Keratinocyte (primary cell): ENCODE measurements at places on chromosomes 16 and 17.

DNA sequence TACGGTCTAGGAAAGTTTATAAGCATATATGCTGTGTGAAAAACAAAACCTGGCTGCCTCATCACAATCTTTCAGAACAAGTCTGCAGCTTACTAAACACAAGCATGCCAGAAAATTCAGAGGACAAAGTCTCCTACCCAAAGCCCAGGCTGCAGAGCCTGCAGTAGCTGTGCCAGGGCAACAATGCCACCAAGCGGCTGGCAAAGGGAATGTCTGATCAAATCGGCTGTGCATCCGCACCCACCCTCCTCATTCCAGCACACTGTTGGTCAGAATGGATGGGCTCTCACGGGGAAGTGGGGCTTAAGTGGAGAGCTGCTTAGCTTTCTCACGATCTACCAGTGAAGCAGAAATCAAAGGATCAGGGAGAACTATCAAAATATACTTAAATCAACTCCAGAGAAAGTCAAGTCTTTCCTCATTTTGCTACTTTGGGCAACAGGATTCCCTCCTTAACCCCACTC, 73.5 kb downstream of the CYTH1 start:
- peaks cover 36% of the 10 kb centered on the region for H3K4me1 ChIP-seq
- H3K27me3 ChIP-seq, result no peaks in the 10 kb centered on the region
- peaks cover 9% of the 10 kb centered on the region for H3K36me3 ChIP-seq

DNA sequence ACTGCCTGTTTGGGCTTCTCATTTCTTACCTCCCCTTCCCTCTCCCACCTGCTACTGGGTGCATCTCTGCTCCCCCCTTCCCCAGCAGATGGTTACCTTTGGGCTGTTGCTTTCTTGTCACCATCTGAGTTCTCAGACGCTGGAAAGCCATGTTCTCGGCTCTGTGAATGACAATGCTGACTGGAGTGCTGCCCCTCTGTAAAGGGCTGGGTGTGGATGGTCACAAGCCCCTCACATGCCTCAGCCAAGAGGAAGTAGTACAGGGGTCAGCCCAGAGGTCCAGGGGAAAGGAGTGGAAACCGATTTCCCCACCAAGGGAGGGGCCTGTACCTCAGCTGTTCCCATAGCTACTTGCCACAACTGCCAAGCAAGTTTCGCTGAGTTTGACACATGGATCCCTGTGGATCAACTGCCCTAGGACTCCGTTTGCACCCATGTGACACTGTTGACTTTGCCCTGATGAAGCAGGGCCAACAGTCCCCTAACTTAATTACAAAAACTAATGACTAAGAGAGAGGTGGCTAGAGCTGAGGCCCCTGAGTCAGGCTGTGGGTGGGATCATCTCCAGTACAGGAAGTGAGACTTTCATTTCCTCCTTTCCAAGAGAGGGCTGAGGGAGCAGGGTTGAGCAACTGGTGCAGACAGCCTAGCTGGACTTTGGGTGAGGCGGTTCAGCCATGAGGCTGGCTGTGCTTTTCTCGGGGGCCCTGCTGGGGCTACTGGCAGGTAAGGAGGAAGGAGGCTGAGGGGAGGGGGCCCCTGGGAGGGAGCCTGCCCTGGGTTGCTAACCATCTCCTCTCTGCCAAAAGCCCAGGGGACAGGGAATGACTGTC, at the start of gene CD68:
Gene CD68 (plus strand): TSS at position 638 of the 833 bp plus-strand sequence. CDS start 40 bp downstream, at position 678.
- no peak within 1 kb of the TSS for H3K4me3 ChIP-seq
- peaks cover 57% of the 10 kb centered on the region for H3K4me1 ChIP-seq
- peak within 1 kb of the TSS; percentile 82 for H3K27ac ChIP-seq

- H3K4me1 ChIP-seq, result peaks cover 17% of the 10 kb centered on the region
- no peak for DNase-seq
- no peak overlapping the region for H3K27ac ChIP-seq
- H3K36me3 ChIP-seq, result no peaks in the 10 kb centered on the region
Measured at GRCh38 chr17:2008332-2009126, 16.6 kb downstream of the RTN4RL1 start.

DNA sequence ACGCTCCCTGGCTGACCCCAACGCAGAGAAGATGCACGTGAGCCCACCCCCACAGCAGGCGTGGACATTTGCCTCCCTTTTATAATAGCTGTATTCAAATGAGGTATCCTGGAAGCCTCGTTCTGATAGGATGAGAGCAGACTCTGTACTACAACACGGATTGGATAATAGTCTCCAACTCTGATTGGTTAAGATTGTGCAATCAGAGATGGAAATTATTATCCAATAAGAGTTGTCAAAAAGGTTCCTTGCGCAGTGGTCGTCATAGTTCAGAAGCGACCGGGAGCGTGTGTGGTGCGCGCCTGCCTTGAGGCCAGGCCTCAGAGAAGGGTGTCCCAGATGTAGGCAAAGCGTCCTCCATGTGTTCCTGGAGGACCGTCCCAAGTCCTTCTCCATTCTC, 104.6 kb downstream of the USP22 start:
- H3K4me1 ChIP-seq, result peaks cover 29% of the 10 kb centered on the region
- no peak overlapping the region for H3K4me3 ChIP-seq
- H3K36me3 ChIP-seq, result no peaks in the 10 kb centered on the region
- DNase-seq, result no peak
- H3K27me3 ChIP-seq, result no peaks in the 10 kb centered on the region

GRCh38 chr16:31214708-31215286, 878 bp downstream of the TRIM72 start:
- DNase-seq, result no peak
- no peak overlapping the region for H3K27ac ChIP-seq
- H3K4me3 ChIP-seq, result peak overlapping the region; percentile 38
- peaks cover 9% of the 10 kb centered on the region for H3K4me1 ChIP-seq
- H3K27me3 ChIP-seq, result peaks cover 48% of the 10 kb centered on the region
